Activated naive CD8-positive, alpha-beta T cell treated with anti-CD3 and anti-CD28 coated beads, Interleukin-2, amount 10 ng/mL, durations not matched to agents 7 days and 5 days (primary cell): ENCODE measurements at places on chromosomes 3 and 15. TPM values are rescaled to one million over a fixed set of nuclear protein-coding genes. Genes with fewer than 3 reads are reported as not detected.

GRCh38 chr3:5057272-5057671 is 64.8 kb upstream of the ARL8B start:
- no peaks in the 10 kb centered on the region for H3K36me3 ChIP-seq
- H3K4me1 ChIP-seq = peaks cover 48% of the 10 kb centered on the region

DNA sequence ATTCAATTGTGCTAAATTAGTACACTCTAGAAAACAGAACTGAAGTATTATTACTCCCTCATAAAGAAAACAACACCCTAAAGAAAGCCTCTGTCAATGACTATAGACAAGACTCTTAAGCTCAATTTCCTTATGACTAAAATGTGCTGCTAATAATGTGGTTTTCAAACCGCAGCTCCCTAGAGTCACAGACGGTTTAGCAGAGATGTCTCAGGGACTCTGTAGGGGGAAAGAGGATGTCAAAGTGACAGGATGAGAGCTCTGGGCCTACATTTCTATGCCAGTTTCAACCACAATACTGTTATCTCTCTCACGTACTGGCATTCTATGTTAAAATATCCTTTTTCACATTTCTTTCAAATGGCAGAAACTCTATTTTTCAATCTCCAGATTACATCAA is 37.6 kb upstream of the WDR49 start:
- DNase-seq = no peak
- peaks cover 13% of the 10 kb centered on the region for H3K4me1 ChIP-seq
- H3K27me3 ChIP-seq = no peaks in the 10 kb centered on the region
- H3K36me3 ChIP-seq = peaks cover 24% of the 10 kb centered on the region
- H3K27ac ChIP-seq = peak overlapping the region; percentile 55

DNA sequence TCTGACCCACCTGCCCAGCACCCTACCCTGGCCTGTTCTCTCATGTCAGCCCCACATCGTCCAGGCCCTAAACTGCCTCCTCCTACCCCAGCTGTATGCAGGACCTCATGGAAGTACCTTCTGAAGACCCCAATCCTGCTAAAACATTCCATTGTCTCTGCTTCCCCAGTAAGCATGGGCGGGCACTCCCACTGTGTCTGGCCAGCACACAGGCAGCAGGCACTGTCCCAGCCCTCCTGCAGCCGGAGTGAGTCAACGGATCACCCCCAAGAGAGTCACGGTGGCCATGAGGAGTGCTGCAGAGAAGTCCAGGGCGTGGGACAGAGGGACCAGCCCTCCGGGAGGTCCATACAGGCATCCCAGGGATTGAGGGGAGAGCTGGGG is 36.4 kb upstream of the SLCO2A1 start:
- peaks cover 12% of the 10 kb centered on the region for H3K27me3 ChIP-seq
- H3K4me1 ChIP-seq = no peaks in the 10 kb centered on the region
- H3K4me3 ChIP-seq = no peak overlapping the region
- H3K27ac ChIP-seq = peak overlapping the region; percentile 25

DNA sequence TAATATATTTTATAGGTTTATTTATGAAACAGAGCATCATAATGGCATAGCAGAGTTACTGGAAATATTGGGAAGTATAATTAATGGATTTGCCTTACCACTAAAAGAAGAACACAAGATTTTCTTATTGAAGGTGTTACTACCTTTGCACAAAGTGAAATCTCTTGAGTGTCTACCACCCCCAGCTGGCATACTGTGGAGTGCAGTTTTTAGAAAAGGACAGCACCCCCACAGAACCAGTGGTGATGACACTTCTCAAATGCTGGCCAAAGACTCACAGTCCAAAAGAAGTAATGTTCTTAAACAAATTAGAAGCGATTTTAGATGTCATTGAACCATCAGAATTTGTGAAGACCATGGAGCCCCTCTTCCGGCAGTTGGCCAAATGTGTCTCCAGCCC is 58.1 kb downstream of the DNAH1 start:
- no peak overlapping the region for H3K4me3 ChIP-seq
- no peak for DNase-seq
- H3K27me3 ChIP-seq = no peaks in the 10 kb centered on the region
- H3K4me1 ChIP-seq = peaks cover 2% of the 10 kb centered on the region

GRCh38 chr15:65791335-65792137 is 557 bp downstream of the DENND4A start:
- no peaks in the 10 kb centered on the region for H3K27me3 ChIP-seq
- peak overlapping the region; percentile 90 for H3K4me3 ChIP-seq
- peak; percentile 68 for DNase-seq
- H3K27ac ChIP-seq = peak overlapping the region; percentile 96

- H3K4me1 ChIP-seq = peaks cover 51% of the 10 kb centered on the region
- no peaks in the 10 kb centered on the region for H3K27me3 ChIP-seq
- DNase-seq = no peak
- H3K36me3 ChIP-seq = peaks cover 2% of the 10 kb centered on the region
These were observed 12.1 kb downstream of the TBC1D2B start for GRCh38 chr15:78065284-78065872.

DNA sequence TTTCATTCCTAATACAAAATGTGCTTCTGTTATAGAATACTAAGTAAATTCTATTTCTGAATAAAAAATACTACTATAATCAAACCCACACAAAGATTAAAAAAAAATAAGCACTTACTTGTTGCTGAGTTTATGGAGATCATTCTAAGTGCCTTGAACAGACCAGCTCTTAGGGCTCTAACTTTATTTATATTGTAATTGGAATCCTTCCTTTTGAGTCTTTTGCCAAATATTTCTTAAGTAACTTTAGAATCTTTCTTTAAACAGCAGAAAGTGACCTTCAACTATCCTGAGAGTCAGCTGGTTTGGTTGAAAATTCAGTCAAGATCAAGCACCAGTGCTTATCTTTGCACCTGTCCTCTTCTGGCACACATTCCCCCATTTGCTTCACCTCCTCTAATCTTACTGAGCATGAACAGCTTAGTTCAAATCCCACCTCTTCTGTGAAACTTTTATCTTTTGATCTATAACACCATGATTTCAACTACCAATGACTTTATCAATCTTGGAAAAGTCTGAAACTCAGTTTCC is 149.3 kb downstream of the VPS13C start:
- no peak overlapping the region for H3K27ac ChIP-seq
- H3K4me3 ChIP-seq = no peak overlapping the region
- H3K36me3 ChIP-seq = peaks cover 41% of the 10 kb centered on the region
- no peaks in the 10 kb centered on the region for H3K27me3 ChIP-seq
- no peaks in the 10 kb centered on the region for H3K4me1 ChIP-seq
- DNase-seq = no peak

GRCh38 chr3:184183679-184184078 is 2.3 kb upstream of the ABCF3 start:
- peaks cover 18% of the 10 kb centered on the region for H3K4me1 ChIP-seq
- H3K4me3 ChIP-seq = no peak overlapping the region
- no peaks in the 10 kb centered on the region for H3K27me3 ChIP-seq
- DNase-seq = no peak

DNA sequence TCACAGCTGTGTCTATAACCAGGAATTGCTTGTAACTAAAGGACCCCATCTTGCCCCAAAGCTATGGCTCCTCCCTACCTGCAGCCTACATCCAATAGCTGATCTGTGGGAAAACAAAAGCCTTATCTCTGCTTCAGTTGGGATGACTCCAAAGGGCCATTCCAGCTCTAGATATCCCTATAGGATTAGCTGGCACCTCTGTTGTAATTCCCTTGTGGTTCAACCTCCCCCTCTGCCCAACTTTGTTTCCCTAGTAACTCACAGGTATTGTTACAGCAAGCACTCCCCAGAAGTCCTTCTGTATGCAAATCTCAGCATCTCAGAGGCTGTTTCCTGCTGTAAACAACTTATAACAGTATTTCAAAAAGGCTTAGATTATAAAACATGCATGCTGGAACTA is 478.6 kb downstream of the AGBL1 start:
- no peak overlapping the region for H3K4me3 ChIP-seq
- no peaks in the 10 kb centered on the region for H3K36me3 ChIP-seq
- H3K27me3 ChIP-seq = no peaks in the 10 kb centered on the region
- DNase-seq = no peak
- H3K4me1 ChIP-seq = no peaks in the 10 kb centered on the region

DNA sequence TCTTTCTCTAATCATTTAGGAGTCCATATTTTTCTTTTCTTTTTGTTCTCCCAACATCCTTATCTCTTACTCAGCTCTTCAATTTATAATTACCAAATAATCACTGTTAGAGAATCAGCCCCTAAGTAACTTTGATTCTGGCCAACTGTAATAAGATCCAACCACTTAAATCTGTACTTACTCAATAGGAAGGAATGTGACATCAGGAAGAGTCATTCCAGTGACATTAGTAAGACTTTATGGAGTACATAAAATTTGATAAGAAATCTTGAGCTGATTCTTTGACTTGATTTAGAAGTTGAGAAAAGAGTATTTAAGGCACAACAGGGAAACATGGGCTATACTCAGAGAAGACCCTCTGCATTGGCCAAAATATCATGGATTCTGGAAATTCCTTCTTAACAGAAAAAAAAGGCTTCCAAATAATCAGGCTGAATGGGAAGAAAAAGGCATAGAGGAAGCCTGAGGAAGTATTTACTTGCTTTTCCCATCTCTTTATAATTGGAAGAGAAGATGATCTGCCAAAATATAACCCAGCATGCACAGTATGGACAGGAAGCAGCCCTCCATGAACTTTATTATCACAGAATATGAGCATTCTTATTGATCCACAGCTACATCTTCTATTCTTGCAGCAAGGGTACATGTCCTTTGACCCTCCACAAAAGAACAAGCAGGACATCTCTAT is 289.7 kb upstream of the TPRG1 start:
- H3K27me3 ChIP-seq = no peaks in the 10 kb centered on the region
- no peaks in the 10 kb centered on the region for H3K4me1 ChIP-seq
- DNase-seq = no peak

- no peaks in the 10 kb centered on the region for H3K36me3 ChIP-seq
- no peaks in the 10 kb centered on the region for H3K27me3 ChIP-seq
- H3K4me1 ChIP-seq = no peaks in the 10 kb centered on the region
- H3K27ac ChIP-seq = no peak overlapping the region
- DNase-seq = no peak
These were observed 30.8 kb upstream of the MINAR1 start for GRCh38 chr15:79401301-79401700.

GRCh38 chr3:172189987-172190603 is 150.7 kb downstream of the FNDC3B start:
- H3K4me1 ChIP-seq = no peaks in the 10 kb centered on the region
- H3K27ac ChIP-seq = no peak overlapping the region
- DNase-seq = no peak
- no peaks in the 10 kb centered on the region for H3K27me3 ChIP-seq

DNA sequence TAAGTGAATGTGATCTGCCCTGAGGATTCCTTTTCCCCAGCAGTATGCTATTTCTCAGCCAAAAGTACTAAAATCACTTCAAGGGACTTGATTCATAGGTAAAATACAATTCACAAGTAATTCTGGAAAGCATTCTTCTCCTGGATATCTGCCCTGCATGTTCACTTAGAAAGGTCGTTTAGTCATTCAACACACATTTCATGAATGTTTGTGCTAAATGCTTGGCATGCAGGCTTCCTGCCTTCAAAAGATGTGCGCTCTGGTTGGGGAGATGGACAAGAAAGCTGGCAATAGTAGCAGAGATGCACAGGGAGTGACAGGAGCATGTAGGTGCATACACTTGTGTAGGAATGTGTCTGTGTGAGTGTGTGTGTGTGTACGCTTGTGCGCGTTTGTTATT is 360.7 kb downstream of the PTPRG start:
- DNase-seq = no peak
- no peak overlapping the region for H3K4me3 ChIP-seq
- no peak overlapping the region for H3K27ac ChIP-seq
- H3K4me1 ChIP-seq = no peaks in the 10 kb centered on the region
- no peaks in the 10 kb centered on the region for H3K36me3 ChIP-seq

- no peak overlapping the region for H3K4me3 ChIP-seq
- H3K36me3 ChIP-seq = peaks cover 65% of the 10 kb centered on the region
- no peak for DNase-seq
- H3K4me1 ChIP-seq = peaks cover 68% of the 10 kb centered on the region
- H3K27ac ChIP-seq = no peak overlapping the region
- no peaks in the 10 kb centered on the region for H3K27me3 ChIP-seq
These were observed 40.1 kb upstream of the CD47 start for GRCh38 chr3:108130701-108131474.

DNA sequence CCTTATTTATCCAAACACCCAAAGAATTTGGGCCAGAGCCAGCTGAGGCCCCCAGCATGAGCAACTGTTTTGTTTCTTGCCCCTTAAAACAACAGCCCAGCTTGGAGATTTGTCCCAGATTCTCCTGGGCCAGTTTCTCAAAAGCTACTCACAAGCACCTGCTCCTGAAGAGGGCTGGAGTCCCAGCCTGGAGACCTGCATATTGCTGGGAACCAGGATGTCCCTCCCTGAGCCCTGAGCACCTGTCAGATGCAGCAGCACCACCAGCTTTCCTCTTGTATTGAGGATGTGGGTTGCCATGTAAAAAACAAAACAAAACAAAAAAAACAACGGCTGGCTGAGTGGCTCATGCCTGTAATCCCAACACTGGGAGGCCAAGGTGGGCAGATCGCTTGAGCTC is 7.0 kb upstream of the RFT1 start:
- no peak overlapping the region for H3K4me3 ChIP-seq
- no peaks in the 10 kb centered on the region for H3K36me3 ChIP-seq
- H3K27ac ChIP-seq = peak overlapping the region; percentile 13
- H3K27me3 ChIP-seq = no peaks in the 10 kb centered on the region
- H3K4me1 ChIP-seq = peaks cover 6% of the 10 kb centered on the region

DNA sequence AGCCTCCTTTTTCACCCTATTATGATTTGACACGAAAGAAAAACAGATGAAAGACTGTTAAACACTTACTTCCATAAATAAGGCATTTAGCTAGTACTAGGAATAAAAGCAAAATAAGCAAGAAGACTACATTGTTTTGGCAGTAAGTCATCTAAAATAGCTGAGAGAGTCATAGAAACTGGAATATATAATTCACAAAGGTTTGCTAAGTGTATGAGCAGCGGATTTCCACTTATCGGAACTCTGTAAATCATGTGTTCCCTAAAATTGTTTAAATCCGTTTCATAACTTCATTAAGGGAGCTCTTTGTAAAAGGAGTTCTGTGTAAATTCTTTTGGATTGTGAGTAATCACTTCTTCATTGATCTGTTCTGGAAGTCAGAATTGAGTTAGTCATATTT is 202.5 kb upstream of the CBLB start:
- peaks cover 11% of the 10 kb centered on the region for H3K4me1 ChIP-seq
- H3K27ac ChIP-seq = no peak overlapping the region
- H3K27me3 ChIP-seq = no peaks in the 10 kb centered on the region

DNA sequence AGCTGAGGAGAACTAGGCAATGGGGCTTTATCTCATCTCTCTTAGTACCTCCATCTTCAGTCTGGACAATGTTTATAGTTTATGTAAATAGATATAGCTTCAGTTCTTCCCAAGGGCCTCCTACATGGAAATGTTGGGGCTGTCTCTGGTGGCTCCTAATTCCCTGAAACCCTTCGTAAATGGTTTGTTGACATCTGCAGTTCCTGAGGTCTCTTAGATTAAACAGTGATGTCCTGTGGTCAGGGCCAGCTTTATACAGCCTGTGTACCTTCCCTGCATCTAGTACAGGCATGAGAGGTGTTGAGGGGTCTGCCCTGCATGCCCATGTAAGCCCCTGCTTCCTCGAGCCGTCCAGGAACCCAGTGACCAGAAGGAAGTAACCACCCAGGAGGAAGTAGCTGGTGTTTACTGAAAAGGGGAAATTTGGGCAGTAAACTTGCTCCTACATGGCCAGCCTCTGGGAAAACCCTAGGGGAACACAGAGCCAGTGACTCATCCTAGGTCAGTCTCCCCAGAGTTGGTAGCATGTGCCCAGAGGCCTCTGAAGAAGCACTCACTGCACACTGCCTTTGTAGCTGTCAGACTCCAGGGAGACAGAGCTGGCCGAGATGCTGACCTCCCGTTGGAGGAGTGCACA is 4.7 kb upstream of the TBC1D2B start:
- H3K4me3 ChIP-seq = no peak overlapping the region
- peaks cover 33% of the 10 kb centered on the region for H3K4me1 ChIP-seq
- DNase-seq = no peak
- no peaks in the 10 kb centered on the region for H3K36me3 ChIP-seq
- no peaks in the 10 kb centered on the region for H3K27me3 ChIP-seq

SPATA12 gene
- not detected for total RNA-seq

SPINK8 gene
- not detected for total RNA-seq

EOMES gene
- total RNA-seq = 44.5 TPM

STAB1 gene
- total RNA-seq = 10.5 TPM
